Inflammatory macrophage treated with lipopolysaccharide for 1 hour (primary cell): ENCODE measurements at places on chromosomes 1 and 21.

GRCh38 chr1:151993734-151994496 is at the start of gene S100A10:
Gene S100A10, minus strand, starts transcription at chr1:151993859. Its CDS starts 7,629 bp downstream, at chr1:151986230.
- DNase-seq = no peak

DNA sequence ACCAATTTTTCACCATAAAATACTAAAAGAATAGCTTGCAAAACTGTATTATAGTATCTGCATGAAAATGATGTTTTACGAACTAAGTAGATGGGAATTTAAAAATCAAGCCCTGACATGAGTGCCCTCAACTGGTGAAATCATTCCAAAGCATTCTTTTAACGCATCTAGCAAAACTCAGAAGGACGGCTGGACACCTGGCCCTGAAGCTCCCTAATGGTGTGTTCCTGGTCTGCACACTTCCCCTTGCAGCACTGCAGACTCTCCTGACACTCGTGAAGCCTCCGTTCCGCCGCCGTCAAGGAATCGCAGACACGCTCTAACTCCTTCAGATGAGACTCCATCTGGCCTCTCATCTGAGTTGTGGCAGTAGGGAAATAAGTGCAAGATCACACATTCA is 39.9 kb downstream of the ODF2L start:
- no peak for DNase-seq

DNA sequence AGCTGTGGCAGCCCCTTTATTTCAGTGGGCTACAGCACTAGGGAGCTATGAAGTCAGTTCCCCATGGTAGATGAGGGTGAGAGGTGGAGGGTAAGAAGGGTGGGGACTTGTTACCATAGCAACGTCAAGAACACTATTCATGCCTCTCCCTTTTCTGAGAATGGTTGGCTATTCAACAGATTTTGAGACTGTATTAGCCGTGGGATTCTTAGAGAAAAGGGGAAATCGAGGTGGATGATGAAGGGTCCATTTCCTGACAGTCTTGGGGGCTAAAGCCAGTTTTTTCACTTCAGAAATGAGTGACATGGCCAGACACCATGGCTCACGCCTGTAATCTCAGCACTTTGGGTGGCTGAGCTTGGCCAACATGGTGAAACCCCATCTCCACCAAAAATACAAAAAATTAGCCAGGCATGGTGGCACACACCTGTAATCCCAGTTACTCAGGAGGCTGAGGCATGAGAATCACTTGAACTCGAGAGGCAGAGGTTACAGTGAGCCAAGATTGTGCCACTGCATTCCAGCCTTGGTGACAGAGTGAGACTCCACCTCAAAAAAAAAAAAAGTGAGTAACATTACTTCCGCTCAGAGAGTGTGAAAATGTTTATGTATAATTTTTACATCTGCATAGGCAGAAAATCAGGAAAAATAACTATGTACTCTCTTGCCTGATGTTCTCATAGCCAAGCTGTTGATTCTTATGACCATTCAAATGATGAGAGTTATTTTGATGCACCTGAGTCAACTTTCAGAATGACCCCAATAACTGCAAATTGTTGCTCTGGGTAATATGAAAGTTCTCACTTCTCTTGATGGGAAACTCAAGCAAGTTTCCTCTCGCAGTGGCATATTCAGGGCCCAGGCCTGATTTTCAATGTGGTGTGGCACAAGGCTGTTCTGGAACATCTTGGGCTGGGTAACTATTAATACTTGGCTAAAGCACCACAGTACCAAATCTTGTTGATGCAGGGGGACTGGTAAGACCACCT is 23.2 kb upstream of the RGSL1 start:
- no peak for DNase-seq

DNA sequence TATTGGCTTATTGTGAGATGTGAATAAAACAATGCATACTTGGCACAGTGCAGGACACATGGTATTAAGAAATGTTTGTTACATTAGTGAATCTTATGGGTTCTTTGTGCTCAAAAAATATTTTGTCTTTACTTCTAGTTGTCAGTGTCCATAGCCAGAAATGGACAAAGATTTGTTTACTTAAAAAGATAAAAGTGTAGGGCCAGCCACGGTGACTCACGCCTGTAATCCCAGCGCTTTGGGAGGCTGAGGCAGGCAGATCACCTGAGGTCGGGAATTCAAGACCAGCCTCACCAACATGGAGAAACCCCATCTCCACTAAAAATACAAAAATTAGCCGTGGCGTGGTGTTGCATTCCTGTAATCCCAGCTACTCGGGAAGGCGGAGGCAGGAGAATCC is 654.6 kb upstream of the NEGR1 start:
- no peak for DNase-seq

DNA sequence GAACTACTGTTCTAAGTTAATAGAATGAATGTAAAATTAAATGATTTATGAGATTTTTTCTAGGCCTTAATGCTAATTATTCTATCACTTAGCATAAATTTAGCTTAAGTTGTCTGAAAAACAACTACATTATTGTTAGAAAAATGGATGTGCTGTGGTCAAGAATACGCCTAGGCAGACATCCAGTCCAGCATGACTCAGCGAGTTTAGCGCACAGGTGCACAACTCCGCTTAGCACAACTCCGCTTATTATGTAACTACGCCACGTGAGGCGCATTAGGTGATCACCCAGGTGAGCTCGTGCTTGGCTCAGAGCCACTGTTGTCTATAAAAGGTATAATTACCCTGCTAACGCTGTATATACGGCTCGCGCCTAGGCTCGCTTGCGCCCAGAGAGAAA is 1043.6 kb upstream of the ADGRL4 start:
- DNase-seq = no peak

DNA sequence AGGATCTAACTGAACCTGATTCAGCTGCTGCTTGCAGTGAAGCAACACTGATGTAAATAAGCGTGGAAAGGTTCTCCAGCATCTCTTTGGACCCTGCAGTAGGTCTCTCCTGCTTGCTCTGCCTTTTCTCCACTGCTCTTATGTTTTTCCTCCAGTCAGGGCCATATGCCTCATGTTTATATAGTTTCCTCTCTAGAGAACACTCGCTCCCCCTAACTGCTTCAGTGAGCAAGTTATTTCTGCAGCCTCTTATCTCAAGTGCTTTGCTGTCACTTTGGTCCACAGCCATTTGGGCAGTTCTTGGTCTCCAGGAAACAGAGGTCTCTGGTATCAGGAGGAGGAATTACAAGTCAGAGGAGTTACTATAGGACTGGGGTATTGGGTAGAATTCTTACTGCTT is 5.3 kb downstream of the PRUNE1 start:
- no peak for DNase-seq

DNA sequence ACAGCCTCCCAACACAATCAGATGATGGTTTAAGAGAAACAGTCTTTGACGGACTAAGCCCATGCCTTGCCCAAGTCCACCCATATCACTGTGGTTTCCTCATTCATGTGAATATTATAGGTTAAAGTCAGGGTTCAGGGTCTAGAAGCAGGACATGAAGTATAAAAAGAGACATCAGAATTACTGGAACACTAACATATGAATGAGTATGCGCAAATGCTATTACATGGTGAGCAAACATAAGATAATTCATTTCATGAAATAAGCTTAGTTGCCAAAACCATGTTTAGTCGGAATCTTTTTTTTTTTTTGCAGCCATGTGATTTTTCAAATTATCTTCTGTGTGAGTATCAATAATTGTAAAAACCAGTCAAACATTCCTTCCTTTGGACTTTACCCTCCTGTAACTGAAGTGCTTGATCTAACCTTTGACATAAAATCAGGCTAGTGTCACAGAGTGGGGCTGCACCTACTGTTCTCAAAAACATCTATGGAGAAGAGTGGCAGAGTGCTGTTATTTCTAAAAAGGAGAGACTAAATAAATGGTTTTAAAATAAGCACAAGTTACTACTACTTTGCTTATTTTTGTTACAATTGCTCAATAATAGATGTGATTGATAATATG is 84.9 kb upstream of the NRIP1 start:
- DNase-seq = no peak

GRCh38 chr21:15592271-15592860 is 137.4 kb upstream of the USP25 start:
- DNase-seq = peak; percentile 37
